ENCODE measurements at places on chromosomes 6 and 20.

DNA sequence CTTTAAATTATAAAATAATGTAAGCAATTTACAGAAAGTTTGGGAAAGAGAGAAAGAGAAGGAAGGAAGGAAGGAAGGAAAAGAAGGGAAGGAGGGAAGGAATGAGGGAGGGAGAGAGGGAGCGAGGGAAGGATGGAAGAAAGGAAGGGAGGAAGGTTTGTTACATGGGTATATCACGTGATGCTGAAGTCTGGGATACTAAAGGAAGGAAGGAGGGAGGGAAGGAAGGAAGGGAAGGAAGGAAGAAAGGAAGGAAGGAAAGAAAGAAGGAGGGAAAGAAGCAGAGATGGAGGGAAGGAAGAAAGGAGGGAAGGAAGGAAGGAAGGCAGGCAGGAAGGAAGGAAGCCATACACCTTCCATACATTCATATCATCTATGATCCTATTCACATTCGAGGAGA is 48.9 kb upstream of the GCM1 start:
- no peak for DNase-seq

DNA sequence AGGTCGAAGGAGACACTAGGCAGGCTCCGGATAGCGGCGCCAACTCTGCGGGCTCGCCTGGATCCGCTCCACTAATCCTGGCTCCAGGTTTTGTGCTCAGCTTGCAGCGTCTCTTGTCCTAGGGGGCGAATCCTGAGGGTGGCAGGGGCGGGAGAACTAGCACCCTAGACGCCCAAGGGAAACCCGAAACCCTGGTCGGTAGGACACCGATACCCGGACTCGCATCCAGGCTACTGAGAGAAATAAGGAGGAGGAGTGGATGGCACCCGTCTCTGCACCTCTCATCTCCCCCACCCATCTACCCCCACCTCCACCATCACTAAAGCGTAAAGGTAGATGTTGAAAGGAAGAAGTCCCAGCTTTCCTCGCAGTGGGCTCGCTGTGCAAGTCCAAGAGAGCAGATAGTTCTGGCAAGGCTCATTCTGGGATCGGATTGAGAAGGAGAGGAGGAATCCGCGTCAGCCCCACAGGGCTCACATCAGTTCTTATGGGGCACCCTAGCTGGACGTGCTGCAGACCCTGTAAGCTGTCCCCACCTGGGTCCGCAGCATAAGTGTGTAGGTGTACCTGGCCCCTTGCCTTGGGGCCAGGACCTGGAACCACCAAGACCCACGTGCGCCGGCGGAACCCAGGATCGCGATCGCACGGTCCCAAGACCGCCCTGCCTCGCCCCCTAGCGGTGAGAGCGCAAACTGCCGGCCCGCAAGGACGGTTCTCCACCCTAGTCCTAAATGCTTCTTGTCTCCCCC is 6.9 kb downstream of the SLC32A1 start:
- peak; percentile 69 for DNase-seq

- no peak for DNase-seq
Measured at GRCh38 chr20:58911970-58912369, 59.5 kb downstream of the GNAS start.

DNA sequence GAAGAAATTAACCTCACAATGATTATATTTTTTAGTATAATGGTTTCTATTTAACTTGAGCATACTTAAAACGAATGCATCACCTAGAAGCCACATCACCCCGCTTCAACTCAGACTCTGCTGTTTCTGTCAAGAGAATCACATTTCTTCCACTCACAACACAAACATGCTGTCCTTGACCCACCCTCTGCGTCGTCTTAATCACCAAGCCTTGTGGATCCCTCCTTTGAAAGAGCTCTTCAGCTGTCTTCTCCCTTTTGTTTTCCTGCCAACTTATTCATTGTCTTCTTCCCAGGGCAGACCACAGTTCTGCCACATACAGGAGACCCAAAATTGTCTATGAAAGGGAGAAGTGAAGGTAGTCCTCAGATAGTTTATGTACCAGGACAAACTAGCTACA is 595.6 kb upstream of the AGPAT4 start:
- DNase-seq: no peak

GRCh38 chr6:7249946-7250643 is 62.9 kb downstream of the SSR1 start:
- peak; percentile 3 for DNase-seq

GRCh38 chr6:74467533-74468215 is 738.2 kb downstream of the COL12A1 start:
- DNase-seq: no peak

DNA sequence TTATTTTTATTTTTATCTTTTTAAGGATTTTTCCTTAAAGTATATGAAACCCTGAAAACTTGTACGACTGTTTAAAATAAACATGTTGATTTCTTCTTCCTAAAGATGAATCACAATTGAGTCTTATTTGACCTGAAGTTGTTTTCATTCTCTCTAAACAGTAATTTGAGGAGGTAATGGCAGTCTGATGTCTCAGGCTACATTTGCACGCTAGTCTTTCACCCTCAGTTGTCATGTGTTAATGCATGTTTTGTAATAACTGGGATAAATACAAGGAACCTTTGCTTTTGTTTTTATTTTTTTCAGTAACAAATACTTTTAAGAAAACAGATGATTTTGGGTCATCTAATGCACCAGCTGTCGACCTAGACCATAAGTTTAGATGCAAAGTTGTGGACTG is 55.2 kb downstream of the SCAND1 start:
- no peak for DNase-seq

DNA sequence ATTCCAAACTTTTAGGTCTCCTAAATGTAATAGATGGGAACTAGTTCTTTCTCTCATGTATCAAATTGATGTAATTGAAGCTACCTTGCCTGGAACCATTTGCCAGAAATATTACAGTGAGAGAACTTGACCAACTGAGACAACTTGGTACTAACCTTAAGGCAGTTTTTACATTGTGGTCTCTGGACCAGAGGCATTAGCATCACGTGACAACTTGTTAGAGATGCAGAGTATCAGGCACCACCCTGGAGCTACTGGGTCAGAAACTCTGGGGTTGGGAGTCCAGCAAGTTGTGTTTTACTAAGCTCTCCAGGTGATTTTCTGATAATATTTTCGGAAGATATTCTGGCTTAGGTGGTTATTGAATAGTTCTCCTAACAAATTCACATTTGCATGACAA is 982.1 kb upstream of the SLC35B3 start:
- no peak for DNase-seq

DNA sequence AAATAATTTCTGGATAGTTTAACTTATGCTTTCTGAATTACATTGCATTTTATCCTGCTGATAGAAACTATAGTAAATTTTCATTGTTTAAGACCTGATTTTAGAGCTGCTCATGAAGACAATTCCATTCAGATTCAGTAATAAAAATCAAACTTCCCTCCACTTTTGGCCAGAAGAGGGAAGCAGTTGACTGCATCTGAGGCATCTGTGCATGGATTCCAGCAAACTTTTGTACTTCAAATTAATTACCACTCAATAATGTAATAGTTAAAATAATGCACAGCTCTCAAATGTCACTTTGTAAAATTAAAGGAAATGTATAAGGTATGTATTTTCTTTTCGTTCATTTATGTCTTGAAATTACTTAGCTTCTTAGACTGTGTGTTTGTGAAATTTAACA is 64.2 kb upstream of the SLC35B3 start:
- DNase-seq: no peak

DNA sequence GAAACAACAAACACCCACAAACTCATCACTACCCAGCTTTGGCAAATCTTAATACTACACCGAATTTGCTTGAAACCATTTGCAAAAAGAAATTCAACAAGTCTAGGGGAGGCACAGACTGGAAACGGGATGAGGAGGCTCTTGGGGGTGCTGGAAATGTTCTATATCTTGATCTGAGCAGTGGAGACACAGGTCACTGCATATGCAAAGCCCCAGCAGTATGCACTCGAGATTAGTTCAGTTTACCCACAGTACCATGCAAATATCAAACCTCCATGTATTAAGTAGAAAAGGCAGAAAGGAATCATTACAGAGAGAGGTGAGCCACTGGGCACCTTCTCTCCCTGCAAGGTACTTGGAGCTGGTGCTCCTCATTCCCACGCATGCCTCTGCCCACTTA is 75.9 kb downstream of the PREX1 start:
- DNase-seq: no peak

DNA sequence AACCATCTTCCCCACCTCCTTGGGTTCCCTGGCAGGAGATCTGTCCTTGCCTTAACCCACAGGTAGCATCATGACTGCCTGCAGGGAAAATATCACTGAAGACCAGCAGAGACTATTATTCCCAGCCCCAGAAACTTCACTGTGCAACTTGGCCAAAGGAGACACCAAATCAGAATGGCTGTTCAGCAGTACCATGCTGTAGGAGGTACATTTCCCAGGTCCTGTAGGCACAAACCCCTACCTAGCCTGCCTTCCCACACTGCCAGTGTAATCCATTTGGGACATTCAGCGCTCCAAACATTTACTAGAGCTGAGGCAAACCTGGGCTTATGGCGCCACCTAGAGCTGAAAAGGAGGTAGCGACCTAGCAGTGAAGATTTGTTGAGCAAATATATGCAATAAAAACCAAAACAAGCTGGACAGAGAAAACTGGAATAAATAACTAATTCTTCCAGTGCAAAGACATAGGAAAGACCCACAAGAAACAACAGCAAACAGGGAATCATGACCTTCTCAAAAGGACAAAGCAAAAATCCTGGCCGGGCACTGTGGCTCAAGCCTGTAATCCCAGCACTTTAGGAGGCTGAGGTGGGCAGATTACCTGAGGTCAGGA is 60.3 kb downstream of the VTA1 start:
- no peak for DNase-seq

DNA sequence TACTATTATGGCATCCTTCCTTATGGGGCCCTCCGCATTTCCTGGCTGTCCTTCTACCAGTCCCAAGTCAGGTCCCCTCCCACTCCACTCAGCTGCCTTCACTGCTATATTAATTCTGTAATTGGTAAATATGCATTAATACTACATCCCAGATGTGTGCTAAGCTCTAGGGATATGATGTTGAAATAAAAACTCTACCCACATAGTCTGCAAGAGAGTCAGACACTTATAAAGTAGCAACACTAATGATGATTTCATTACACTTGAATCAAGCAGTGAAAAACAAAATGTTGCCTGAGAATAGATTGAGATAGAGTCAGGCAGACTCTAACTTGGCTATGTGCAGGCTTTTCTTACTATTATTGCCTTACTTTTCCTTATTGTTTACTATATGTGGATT is 62.4 kb downstream of the AIG1 start:
- DNase-seq: no peak

GRCh38 chr20:15396026-15396425 is 1058.6 kb upstream of the FLRT3 start:
- DNase-seq: no peak

DNA sequence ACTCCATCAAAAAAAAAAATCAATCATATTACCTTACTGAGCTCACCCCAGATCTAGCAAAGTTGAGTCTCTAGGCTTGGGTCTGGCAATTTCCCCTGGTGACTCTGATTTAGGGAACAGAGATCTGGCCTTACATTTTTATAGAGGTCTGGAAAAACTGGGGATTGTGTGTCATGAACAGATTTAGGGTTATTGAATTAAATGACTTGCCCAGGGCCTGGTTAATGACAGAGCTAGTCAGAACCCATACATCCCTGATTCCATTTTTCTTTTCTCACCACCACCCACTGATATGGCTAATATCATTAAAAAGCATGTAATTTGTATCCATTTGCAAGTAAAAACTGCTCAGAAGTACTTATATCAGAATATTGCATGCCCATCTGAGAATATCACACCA is 163.4 kb upstream of the OGFRL1 start:
- no peak for DNase-seq

DNA sequence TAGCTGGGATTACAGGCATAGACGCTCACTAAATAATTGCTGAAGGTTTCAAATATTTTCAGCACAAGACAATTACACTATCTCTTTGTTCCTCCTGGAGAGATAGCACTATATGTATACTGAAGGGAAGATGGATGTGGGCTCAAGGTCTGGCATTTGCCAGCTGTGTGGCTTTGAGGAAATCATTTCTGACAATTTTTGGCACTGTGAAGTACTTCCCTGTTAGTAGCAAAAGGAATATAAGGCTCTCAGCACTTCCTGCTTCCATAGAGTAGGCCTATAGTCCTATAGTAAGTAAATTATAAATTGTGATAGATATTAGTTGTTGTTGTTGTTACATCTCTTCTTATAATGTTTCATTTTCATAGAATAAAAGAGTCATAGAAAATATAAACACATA is 271.1 kb downstream of the SAMD5 start:
- DNase-seq: no peak

GRCh38 chr20:50182346-50182745 is 8.3 kb upstream of the CEBPB start:
- DNase-seq: no peak

DNA sequence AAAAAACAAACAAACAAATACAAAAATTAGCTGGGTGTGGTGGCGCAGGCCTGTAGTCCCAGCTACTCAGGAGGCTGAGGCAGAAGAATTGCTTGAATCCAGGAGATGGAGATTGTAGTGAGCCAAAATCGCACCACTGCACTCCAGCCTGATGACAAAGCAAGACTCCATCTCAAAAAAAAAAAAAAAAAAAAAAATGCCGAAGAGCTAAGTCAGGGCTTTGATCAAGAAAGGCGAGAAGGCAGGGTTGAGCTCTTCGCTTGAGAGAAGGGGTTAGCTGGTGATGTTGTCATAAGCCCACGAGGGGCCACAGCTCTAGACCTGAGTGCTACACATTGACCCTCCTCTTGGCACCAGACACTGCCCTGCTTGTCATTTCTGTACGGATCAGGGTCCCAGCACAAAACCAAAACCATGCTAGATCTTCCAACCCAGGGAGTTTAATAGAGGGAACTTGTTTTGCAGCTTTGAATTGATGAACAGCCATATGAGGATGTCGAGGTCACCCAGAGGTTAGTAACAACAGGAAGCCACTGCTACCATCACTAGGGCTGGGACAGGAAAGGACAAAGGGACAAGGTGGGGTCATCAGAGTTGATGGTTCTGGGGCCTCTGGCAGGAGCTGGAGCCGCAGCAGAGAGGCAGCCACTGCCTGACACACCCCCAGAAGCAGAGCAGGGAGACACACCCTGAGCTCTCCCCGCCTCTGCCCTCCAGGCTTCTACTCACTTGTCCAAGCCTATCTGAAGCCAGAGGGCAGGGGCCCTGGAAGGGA is 122.7 kb downstream of the SNX5 start:
- peak; percentile 74 for DNase-seq

- DNase-seq: no peak
Measured at GRCh38 chr6:18245642-18246041, 18.7 kb downstream of the DEK start.

DNA sequence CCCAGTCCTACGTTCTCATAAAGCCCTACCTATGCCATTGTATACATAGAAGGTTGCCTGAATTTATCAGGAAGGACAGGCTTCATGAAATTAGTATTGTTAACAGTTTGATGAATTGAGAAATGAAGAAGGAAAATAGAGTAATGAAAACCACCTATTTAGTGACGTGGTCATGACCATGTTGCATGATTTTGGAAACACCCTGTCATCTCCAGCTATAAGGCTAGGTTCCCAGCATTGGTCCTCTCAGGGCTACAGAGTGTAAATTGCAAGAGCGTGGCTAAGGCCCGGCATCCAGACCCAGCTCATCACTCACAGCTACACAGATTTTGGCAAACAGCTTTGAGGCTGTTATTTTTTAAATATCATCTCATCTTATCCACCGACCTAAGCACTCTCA is 203.6 kb downstream of the MEI4 start:
- DNase-seq: no peak

Measured in mucosa of descending colon (tissue), 3 donors.